Glutamatergic neuron (in vitro differentiated cells): ENCODE measurements at places on chromosomes 13 and 19.

GRCh38 chr13:75685239-75685697, 49.1 kb downstream of the LMO7 start:
- no peak for DNase-seq

DNA sequence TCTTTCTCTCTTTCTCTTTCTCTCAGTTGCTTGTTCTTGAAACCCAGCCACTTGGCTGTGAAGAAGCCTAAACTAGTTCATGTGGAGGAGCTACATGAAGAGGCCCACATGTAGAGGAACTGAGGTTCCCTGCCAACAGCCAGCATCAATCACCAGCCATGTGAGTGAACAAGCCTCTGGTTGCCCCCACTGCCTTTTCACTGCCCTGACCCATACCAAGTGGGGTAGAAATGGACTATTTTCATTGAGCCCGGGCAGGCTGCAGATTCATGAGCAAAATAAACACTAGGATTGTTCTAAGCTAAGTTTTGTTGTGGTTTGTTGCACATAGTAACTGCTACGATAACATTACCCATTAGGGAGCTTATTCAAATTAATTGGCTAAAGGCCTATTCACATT, 78.7 kb upstream of the FAM216B start:
- no peak for DNase-seq

- no peak for DNase-seq
Measured at GRCh38 chr19:4709440-4710280, 14.0 kb downstream of the DPP9 start.

DNA sequence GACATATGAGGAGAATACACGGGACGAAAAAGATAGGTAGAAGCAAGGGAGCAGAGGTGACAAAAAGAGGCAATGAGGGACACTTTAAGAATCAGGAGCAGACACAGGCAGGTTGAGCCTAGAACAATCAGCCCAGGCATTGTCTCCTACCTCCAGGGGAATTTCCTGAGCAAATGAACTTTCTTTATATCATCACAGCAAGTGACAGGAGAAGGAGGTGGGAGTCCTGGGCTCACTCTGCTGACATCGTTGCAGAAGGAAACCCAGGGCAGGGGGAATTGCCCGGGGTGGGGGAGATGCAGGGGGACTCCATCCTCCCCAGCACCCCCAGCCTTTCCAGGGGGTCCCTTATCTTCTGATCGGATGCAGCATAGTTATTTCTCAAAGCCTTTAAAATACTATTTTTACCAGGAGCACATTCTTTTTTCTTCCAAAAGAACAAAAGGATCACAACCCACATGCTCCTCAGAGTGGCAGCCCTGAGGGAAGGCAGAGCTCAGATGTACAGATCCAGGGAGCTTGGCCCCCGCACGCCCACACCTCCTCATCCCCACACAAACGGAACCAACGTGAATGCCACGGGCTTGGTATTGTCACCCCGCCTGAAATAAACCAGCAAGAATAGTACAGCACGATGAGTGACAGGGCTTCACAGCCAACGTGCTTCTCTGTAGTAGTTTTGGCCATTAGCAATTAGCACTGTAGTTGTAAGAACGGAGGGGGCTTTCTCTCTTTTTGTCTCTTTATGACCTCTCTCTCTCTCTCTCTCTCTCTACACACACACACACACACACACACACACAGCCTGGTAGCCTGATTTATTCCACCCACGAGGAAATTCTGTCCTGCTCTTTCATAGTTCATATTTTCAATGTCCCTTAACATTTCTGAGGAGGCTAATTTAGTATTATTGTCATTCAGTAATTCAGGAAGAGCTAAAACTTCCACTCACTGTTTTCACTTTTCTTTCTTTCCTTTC, 169.5 kb upstream of the UBL3 start:
- no peak for DNase-seq

GRCh38 chr19:4284176-4284958, 5.3 kb downstream of the SHD start:
- peak; percentile 67 for DNase-seq

DNA sequence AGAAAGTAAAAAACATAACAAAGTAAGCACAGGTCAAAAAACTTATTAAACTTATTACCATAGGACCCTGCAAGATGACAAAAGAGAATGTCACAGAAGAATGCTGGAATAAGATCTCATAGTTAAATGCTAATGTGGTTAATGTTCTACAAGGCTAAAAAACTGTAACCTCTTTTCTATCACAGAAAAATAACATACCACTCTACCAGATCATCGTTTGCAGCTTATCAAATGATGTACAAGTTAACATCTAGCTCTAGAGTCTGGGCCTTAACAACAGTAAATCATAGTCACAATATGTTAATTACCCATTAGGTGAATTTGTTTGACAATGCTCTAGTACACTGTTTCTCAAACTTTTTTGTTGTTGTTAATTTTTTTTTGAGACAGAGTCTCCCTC, 53.0 kb downstream of the NUFIP1 start:
- DNase-seq, result no peak

- DNase-seq, result no peak
Measured at GRCh38 chr19:36258028-36258875, 43.3 kb downstream of the ZNF146 start.

DNA sequence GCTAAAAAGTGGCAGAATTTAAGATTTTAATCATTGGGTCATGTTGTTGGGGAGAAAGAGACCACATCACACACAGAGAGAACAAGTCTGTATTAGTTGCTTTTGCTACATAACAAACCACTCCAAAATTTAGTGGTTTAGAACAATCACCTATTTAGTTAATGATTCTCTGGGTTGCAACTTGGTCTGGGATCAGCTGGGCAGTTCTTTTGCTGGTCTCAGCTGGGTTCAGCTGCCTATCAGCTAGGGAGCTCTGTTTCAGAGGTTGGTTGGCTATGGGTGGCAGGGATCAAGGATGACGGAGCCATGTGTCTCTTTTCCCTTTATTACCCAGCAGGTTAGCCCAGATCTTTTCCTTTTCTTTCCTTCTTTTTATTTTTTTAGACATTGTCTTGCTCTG, 8.9 kb downstream of the PINLYP start:
- DNase-seq, result no peak

DNA sequence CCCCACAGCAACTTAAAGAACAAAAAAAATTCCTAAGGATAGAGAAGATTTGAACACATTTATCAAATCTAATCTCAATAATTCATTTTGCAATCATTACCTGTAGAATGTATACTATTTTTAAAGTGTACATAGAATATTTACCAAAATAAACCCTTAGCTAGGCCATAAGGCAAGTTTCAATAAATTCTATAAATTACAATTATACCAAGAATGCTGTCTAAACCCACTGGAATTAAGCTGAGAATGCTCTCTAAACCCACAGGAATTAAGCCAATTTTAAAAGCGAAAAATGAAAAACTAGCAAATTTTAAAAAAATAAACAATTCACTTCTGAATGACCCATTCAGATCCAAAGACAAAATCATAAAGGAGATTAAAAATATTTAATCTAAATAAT, 540.4 kb upstream of the NBEA start:
- no peak for DNase-seq

- no peak for DNase-seq
Measured at GRCh38 chr19:39254531-39255345, 6.1 kb upstream of the IFNL4 start.

DNA sequence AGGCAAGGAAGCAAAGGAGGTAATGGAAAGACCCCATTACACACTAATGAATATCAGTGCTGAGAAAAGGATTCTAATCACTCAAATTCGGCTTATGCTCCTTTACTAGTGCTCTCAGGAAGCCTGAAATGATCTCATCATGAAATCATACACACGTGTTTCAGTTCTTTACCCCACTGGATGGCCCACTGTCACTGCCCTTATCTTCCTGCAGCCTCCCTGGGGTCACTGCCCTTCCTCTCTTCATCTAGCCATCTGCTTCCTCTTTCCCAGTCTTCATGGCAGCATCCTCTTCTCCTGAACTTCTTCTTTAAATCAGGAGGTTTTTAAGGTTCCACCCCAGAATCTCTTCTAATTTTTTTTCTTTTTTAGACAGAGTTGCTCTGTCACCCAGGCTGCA, 27.9 kb upstream of the EEF1AKMT1 start:
- no peak for DNase-seq

GRCh38 chr13:26501641-26502040, 55.8 kb upstream of the WASF3 start:
- DNase-seq, result no peak

DNA sequence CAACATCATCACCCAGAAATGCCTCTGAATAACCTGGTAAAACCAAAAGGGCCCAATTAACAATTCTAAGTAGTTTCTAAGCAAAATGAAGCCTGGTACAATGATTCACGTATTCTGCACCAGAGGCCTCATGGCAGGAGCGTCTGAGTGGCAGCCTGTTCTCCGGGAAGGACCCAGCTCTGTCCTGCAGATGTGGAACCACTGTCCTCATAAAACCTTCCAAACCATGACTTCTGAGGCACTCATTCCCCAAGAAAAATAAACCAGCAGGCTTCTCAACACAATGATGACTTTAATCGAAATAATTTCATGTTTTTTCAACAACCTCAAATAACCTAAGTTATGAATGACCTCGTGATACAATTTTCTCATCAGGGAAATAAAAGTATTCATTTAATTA, 89.9 kb downstream of the STK24 start:
- no peak for DNase-seq

- DNase-seq, result no peak
Measured at GRCh38 chr13:25302121-25302520, 696 bp downstream of the NUP58 start.

DNA sequence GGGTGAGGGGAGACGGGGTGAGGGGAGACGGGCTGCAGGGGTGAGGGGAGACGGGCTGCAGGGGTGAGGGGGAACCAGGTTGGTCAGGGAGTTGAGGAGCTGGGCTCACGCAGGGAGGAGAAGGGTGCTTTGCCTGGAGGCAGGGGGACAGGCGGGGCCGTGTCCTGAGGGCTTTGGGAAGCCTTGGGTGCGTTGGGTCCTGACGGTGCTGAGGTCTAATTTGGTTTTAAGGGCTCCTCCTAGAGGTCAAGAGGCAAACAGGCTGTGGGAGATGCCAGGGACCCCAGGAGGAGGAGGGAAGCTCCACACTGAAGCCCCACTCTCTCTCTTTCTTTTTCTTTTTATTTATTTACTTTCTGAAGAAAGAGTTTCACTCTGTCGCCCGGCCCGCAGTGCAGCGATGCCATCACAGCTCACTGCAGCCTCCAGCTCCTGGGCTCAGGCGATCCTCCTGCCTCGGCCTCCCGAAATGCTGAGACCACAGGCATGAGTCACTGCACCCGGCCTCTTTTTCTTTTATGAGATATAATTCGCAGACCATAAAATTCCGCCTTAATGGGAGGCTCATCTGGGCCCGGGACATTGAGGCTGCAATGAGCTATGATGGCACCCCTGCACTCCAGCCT, 9.3 kb upstream of the MISP start:
- no peak for DNase-seq

DNA sequence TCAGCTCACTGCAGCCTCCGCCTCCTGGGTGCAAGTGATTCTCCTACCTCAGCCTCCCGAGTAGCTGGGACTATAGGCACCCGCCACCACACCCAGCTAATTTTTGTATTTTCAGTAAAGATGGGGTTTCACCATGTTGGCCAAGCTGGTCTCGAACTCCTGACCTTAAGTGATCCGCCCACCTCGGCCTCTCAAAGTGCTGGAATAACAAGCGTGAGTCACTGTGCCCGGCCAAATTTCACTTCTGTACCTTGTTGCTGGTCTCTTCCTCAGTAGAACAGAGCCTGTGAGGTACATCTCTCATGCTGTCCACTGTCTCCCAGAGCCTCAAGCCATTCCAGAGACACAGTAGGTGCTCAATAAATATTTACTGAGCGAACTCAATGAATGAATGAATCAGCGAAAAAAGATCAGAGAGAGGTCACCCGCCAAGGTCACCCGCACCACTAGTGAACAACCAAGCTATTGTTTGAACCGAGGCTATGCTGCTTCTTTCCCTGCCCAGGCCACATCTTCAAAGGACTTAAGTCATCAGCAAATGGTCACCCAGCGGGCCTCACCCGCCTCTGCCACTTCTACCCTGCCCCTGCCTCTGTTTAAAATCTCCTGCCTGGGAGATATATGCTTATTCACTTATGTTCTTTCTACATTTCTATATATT, 9.3 kb downstream of the TMEM143 start:
- no peak for DNase-seq

DNA sequence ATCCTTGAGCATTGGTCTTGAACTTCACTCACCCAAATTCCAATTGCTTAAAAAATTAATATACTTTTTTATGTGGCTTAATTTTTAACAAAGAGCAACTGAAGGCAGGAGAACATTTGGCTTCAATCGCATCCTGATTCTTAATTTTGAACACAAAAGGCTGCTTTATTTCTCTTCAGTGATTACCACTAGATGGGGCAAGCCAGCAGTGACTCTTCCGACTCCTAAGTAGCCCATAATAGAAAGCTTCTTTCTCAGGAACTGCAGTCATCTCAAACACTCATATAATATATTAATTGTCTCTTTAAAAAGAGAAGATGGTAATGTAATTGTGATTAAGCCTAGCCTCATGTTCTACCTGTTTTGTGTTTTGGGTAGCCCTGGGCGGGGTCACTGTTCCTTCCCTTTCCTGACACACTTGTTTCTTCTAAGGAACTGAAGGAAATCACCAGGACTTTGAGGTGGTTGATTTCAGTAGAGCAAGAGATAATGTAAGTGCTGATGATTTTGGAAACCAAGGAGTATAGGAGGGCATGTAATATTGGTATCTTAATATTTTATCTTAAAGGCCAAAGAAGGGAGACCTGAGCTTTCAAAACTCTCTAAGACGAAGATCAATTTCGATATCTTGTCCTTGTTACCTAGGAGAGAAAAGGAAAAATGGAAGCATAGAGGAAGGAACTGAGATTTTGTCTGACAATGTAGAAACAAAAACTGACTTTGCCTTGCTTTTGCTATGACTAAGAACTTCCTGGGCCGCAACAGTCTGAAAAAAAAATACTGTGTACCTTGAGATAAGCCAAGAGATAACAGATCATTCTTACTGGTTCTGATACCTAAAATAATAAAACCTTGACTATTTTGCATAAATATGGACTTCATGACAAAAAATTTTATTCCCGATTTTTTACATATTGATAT, 73.1 kb downstream of the TNFSF13B start:
- DNase-seq, result no peak

- DNase-seq, result peak; percentile 66
Measured at GRCh38 chr13:57633950-57634838, 2.6 kb downstream of the PCDH17 start.

DNA sequence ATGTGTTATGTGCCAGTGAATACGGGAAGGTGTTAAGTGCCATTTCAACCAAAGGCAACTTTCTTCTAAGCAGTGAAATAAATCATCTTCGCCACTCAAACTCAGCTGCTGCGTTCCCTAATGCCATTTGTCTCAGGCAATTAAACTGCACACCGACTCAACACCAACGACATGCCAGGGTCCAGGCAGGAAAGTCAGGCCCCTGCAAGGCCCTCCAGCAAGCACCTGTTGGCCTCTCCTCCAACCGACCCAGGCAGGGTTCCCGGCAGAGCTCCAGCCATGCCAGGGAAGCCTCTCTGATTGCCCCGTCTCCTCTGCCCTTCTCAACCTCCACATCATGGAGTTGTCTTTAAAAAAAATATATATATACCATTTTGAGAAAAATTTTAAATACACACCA, 21.8 kb downstream of the SAFB2 start:
- DNase-seq, result no peak

GRCh38 chr13:114065926-114066774, 66.3 kb downstream of the RASA3 start:
- no peak for DNase-seq

GRCh38 chr19:14555918-14556661, 15.8 kb downstream of the NDUFB7 start:
- DNase-seq, result no peak
